ENCODE measurements at places on chromosomes 3 and 15.

- DNase-seq = no peak
Measured at GRCh38 chr15:76991048-76991447, 3.9 kb upstream of the PSTPIP1 start.

- DNase-seq = no peak
Measured at GRCh38 chr15:35305946-35306345, 220.9 kb upstream of the NANOGP8 start.

DNA sequence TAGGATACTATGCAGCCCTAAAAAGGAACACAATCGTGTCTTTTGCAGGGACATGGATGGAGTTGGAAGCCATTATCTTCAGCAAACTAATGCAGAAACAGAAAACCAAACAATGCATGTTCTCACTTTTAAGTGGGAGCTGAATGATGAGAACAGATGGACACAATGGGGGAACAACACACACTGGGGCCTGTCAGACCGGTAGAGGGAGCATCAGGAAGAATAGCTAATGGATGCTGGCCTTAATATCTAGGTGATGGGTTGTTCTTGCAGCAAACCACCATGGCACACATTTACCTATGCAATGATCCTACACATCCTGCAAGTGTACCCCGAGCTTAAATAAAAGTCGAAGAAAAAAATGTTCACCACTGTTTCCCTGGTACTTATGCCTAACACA, 17.5 kb downstream of the SENP7 start:
- DNase-seq = no peak

DNA sequence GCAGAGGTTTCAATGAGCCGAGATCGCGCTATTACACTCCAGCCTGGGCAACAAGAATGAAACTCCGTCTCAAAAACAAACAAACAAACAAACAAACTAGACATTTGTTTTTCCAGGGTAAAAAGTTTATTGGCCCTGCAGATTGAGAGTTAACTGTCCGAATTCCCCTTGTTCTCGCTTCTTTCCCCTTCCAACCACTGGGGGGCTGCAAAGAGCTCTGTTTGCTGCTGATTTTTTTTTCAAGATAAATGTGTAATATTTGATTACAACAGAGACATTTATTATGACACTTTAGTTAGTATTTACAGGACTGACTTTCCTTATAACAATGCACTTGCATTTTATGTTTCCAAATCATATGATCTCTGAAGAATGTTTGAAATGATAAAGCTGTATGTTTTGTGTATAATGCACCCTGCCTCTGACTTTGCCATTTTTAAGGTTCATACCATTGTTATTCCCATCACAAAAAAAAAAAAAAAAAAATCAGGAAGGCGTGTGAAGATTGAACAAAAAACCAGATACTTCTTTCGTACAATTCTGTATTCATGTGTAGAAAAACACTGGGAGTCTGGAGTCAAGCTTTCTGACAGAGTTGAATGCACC, 2.8 kb downstream of the CLSTN2 start:
- DNase-seq = no peak

DNA sequence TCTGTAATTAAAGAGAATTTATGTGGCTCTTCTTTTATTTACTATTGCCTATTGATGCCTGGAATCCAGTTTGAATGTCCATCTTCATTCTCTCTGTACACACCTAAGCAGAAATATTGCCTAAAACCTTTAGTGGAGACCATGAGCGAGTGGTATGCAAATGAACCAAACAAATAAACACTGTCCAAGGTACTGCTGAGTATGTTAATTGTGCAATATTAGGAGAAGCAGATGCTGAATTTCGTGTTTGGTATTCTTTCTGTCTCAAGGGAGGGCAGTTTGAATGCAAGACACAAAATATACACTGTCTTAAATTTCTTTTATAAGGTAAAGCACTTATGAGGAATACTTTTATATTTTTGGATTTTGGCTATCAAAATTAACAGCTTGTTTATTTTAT, 440.9 kb downstream of the RBMS3 start:
- DNase-seq = no peak

- no peak for DNase-seq
Measured at GRCh38 chr3:57062101-57062631, 1.7 kb downstream of the SPATA12 start.
